ENCODE measurements at places on chromosomes 6 and 20.

- peak overlapping the region; percentile 73 for H3K4me3 ChIP-seq
- DNase-seq = peak; percentile 87
- H3K4me1 ChIP-seq = peaks cover 62% of the 10 kb centered on the region
These were observed 53.2 kb downstream of the IRF4 start for GRCh38 chr6:444653-445275.

DNA sequence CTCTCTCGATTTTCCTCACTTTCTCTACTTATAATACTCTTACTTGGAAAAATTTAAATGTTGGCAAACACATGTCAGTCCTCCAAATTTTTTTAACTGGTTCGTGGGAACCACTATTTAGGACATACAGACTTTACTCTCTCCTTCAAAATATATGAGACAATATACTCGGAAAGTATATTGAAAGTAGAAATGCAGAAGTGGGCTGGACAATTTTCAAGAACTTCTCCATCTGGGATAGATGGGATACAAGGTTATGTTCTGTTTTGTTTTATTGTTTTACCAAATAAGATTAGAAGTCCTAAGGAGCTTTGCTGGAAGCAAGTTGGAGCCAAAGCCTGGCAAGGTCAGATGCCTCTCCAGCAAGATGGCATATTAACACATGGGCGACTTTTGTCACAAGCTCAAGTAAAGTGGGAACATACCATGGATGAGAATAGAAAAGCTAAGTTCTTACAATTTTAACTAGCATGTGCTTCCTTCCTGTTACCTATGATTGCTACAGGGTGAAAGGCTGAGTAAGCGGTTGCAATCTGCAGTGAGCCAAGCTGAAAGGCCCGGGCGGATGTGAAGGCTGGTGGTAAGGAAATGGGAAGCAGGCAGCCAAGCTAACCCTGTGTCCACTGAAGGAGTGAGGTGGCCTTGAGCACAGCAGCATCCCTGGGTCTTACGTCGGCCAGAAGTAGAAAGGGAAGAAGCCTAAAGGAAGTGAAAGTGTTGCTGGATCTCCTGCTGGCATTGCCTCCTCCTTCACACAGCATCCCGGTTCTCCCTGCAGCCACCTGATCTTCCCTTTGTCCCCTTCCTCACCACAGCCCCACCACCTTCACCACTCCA is 7.1 kb downstream of the MAP3K5 start:
- peaks cover 28% of the 10 kb centered on the region for H3K36me3 ChIP-seq
- DNase-seq = peak; percentile 80
- no peaks in the 10 kb centered on the region for H3K27me3 ChIP-seq
- H3K27ac ChIP-seq = peak overlapping the region; percentile 87

- peaks cover 2% of the 10 kb centered on the region for H3K4me1 ChIP-seq
- no peak overlapping the region for H3K27ac ChIP-seq
- no peak for DNase-seq
These were observed 6.3 kb downstream of the SYNE1 start for GRCh38 chr6:152630832-152631231.

GRCh38 chr20:17664025-17664633 is 17.9 kb downstream of the RRBP1 start:
- H3K4me3 ChIP-seq = peak overlapping the region; percentile 46
- peaks cover 32% of the 10 kb centered on the region for H3K36me3 ChIP-seq
- H3K27ac ChIP-seq = peak overlapping the region; percentile 72
- DNase-seq = no peak
- no peaks in the 10 kb centered on the region for H3K27me3 ChIP-seq

- no peak for DNase-seq
- H3K36me3 ChIP-seq = no peaks in the 10 kb centered on the region
- no peaks in the 10 kb centered on the region for H3K4me1 ChIP-seq
- no peak overlapping the region for H3K27ac ChIP-seq
- H3K4me3 ChIP-seq = no peak overlapping the region
- H3K27me3 ChIP-seq = no peaks in the 10 kb centered on the region
These were observed 297.2 kb upstream of the JARID2 start for GRCh38 chr6:14948586-14949245.

- no peak overlapping the region for H3K27ac ChIP-seq
- DNase-seq = no peak
- H3K27me3 ChIP-seq = peaks cover 2% of the 10 kb centered on the region
- no peaks in the 10 kb centered on the region for H3K36me3 ChIP-seq
- no peak overlapping the region for H3K4me3 ChIP-seq
- H3K4me1 ChIP-seq = no peaks in the 10 kb centered on the region
These were observed 291.4 kb downstream of the QKI start for GRCh38 chr6:163705923-163706322.

GRCh38 chr20:63578224-63579016 is 4.4 kb upstream of the HELZ2 start:
- no peak overlapping the region for H3K27ac ChIP-seq
- H3K4me1 ChIP-seq = no peaks in the 10 kb centered on the region
- DNase-seq = no peak
- no peak overlapping the region for H3K4me3 ChIP-seq
- peaks cover 14% of the 10 kb centered on the region for H3K27me3 ChIP-seq

GRCh38 chr20:34967421-34967820 is 11.8 kb downstream of the MYH7B start:
- H3K4me1 ChIP-seq = no peaks in the 10 kb centered on the region
- no peaks in the 10 kb centered on the region for H3K36me3 ChIP-seq
- DNase-seq = no peak
- H3K27ac ChIP-seq = no peak overlapping the region
- peaks cover 8% of the 10 kb centered on the region for H3K27me3 ChIP-seq
- H3K4me3 ChIP-seq = no peak overlapping the region

GRCh38 chr6:41560431-41561192 is 14.4 kb downstream of the FOXP4 start:
- H3K36me3 ChIP-seq = peaks cover 2% of the 10 kb centered on the region
- DNase-seq = peak; percentile 95
- peak overlapping the region; percentile 88 for H3K4me3 ChIP-seq
- H3K27ac ChIP-seq = peak overlapping the region; percentile 86
- peaks cover 43% of the 10 kb centered on the region for H3K27me3 ChIP-seq

GRCh38 chr6:106799031-106799894 is 169.9 kb downstream of the QRSL1 start:
- no peak for DNase-seq
- no peaks in the 10 kb centered on the region for H3K4me1 ChIP-seq
- no peak overlapping the region for H3K27ac ChIP-seq

Measured in activated CD4-positive, alpha-beta T cell treated with anti-CD3 and anti-CD28 coated beads, Interleukin-2, amount 10 ng/mL, durations not matched to agents 24 days and 14 days (primary cell).